ENCODE measurements at places on chromosomes 3 and 15.

DNA sequence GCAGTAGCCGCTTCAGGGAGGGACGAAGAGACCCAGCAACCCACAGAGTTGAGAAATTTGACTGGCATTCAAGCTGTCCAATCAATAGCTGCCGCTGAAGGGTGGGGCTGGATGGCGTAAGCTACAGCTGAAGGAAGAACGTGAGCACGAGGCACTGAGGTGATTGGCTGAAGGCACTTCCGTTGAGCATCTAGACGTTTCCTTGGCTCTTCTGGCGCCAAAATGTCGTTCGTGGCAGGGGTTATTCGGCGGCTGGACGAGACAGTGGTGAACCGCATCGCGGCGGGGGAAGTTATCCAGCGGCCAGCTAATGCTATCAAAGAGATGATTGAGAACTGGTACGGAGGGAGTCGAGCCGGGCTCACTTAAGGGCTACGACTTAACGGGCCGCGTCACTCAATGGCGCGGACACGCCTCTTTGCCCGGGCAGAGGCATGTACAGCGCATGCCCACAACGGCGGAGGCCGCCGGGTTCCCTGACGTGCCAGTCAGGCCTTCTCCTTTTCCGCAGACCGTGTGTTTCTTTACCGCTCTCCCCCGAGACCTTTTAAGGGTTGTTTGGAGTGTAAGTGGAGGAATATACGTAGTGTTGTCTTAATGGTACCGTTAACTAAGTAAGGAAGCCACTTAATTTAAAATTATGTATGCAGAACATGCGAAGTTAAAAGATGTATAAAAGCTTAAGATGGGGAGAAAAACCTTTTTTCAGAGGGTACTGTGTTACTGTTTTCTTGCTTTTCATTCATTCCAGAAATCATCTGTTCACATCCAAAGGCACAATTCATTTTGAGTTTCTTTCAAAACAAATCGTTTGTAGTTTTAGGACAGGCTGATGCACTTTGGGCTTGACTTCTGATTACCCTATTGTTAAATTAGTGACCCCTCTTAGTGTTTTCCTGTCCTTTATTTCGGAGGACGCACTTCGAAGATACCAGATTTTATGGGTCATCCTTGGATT is at the start of gene MLH1:
TSS of gene MLH1 (plus strand) at position 193 of the 958 bp plus-strand sequence. CDS start at position 223, 30 bp downstream.
- peak; percentile 100 for DNase-seq

DNA sequence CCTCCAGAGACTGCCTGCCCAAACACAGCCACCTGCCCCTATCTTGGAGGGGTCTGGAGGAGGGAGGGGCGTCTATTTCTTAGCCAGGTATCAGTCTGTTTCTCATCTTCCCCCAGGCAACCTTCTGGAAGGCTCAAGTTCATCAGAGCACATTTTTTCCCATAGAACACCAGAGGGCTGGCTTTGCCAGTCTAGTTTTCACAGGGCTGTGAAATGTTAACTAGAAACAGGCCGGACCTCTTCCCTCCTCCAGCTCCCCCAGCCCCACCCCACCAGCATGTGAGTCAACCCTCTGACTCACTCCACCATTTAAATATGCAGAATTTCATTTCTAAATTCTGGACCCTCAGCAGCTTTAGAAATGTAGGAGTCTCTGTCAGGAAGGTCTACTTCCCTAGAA is 66.9 kb downstream of the SLCO2A1 start:
- DNase-seq, result peak; percentile 81

- no peak for DNase-seq
These were observed 85.2 kb upstream of the ANKRD34C start for GRCh38 chr15:79197285-79197684.

DNA sequence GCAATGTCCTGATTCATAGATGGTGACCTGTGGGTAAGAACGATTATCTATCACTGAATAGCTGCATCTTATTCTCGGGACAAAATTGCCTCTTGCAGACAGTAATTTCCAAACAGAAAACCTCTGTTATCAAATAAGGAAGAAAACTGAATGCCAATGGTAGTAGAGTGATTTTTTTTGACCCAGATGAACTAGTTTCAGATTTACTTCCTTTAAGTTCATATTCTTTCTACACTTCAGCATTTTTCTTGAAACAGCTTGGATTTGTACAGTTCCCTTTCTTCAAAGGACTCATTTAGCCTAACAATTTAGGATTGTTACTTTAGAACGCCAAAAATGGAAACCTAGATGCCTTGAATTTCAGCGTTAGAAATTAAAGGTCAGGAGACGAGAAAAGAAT is 14.6 kb downstream of the ETV5 start:
- no peak for DNase-seq

GRCh38 chr3:130395331-130395730 is 49.9 kb downstream of the COL6A5 start:
- no peak for DNase-seq

GRCh38 chr3:115790759-115791158 is 167.4 kb downstream of the GAP43 start:
- peak; percentile 91 for DNase-seq

DNA sequence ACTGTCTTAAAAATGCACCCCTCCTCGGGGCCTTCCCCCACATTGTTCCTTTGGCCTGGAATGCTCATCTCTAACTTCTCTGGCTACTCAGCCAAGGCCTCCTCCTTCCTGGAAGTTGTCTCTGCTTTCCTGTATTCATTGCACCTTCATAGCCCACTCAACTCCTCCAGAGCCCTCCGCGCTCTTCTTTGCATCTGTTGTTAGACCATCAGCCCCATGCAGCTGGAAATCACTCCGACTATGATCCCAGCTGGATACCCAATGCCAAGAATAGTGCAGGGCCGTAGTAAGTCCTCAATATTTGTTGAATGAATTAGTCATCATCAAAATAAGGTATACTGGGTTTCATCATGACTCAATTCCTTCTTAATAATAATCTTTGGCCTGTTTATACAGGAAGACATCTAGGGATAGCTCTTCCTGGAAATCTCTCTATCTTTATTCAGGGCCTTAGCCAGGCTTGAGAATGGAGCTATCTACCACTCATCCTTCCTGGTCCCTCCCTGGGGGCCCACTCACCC is 112.7 kb downstream of the SYNPR start:
- DNase-seq, result no peak

DNA sequence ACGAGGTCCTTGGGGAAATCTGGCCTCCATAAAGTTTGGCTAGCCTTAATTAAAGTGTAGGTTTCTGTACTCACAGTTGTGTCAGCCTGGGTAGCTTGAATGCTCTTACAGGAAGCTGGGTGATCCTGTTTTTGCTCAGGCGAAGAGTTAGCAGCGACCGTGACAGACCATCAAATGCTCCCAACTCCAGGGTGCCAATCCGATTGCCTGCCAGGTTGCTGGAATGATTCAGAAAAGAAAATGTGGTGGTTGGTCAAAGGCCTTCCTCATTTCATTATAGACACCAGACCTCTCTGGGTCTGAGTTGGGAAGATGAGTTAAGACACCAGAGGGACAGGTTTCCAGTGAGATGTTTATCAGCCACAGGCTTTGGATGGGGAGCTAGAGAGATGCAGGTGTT is 86.0 kb downstream of the LRIG1 start:
- no peak for DNase-seq

DNA sequence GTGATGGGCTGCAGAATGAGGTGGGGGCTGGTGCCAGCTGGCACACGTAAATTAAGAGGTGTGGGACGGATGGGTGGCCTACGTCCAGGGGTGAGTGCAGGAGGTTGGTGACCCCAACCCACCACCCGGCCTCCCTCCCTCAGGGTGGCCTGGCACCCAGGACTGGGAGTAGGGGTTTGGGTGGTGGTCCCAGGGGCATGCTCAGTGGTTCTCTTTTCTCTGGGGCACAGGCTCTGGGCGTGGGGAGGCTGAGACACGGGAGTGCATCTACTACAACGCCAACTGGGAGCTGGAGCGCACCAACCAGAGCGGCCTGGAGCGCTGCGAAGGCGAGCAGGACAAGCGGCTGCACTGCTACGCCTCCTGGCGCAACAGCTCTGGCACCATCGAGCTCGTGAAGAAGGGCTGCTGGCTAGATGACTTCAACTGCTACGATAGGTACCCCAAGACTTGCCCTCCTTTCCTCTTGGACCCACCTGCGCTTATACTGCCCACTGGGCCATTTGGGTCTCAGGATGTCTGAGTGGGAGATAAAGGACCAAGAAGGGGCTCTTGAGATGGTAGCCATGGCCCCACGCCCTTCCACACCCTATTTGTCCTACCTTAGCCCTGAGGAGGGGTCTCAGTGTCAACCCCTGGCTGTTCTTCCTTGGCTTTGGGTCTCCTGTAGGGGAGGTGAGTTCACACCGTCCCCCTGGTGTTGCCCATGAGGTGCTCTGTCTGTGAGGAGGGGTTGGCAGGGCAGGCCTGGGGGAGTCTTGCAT is 18.9 kb upstream of the EXOG start:
- DNase-seq, result no peak

DNA sequence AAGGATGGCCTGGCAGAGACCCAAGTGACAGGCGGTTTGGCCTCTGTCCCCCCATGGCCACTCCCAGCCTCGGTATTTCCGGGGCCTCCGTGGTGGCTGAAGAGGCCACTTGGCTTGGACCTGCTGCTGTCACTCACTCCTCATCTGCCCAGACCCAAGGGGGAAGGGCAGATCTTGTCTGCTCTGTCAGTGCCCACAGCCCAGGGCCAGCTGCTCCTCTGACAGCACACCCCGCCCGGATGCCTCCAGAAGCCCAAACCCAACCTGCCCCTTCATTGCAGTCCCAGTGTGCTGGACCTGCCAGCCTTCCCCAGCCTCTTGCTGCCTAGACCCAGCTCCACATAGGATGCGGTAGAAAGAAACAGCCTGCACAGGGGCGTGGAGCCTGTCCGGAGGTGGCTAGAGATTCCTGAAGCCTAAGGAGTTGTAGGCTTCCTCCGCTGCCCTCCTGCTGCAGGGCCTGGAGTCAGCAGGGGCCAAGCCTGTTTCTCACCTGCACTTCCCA is 52.0 kb downstream of the MAGEF1 start:
- no peak for DNase-seq

DNA sequence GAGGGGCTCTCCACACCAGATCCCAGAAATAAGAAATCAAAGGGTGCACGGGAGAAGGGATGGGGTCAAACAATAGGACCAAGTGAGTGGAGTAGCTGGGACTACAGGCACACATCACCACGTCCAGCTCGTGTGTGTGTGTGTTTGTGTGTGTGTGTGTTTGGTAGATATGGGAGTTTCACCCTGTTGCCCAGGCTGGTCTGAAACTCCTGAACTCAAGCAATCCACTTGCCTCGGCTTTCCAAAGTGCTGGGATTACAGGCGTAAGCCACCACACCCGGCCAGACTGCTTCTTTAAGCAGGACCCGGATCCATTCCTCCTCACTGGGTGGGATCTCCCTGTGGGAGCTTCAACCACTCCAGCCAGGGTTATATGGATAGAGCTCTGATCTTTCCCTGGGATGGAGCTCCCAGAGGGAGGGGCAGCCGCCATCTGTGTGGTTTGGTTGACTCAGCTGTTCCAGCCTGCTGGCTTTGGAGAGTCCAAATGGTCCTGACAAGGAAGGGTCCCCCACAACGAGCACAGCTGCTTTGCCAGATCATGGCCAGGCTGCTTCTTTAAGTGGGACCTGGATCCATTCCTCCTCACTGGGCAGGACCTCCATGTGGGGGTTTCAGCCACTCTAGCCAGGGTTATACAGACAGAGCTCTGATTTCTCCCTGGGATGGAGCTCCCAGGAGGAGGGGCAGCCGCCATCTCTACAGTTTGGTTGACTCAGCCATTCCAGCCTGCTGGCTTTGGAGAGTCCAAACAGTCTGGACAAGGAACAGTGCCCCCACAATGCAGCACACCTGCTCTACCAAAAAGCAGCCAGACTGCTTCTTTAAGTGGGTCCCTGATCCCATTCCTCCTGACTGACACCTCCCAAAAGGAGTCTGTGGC is 9.1 kb upstream of the AVEN start:
- DNase-seq, result no peak

GRCh38 chr15:83396101-83396500 is 51.0 kb upstream of the SH3GL3 start:
- DNase-seq, result no peak

DNA sequence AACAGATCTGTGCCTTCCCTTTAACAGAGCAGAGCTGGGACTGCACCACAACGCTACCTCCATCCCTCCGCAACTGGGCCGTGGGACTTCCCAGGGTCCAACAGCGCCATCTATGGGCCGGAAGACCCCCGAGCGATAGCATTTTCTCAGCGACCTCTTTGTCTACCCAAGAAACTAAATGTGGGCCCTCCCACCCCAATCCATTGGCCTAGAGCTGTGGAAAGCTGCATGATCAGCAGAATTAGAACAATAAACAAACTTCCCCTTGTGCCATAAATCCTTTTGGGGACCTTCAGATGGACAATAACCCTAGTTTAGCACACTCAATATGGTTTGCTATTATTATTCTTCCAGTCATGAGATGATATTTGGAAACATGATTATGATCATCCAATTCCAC is 74.8 kb upstream of the NTRK3 start:
- DNase-seq, result no peak

GRCh38 chr15:25900431-25900830 is 37.3 kb upstream of the ATP10A start:
- DNase-seq, result peak; percentile 21

GRCh38 chr15:49979705-49980382 is 139.2 kb downstream of the ATP8B4 start:
- DNase-seq, result no peak

DNA sequence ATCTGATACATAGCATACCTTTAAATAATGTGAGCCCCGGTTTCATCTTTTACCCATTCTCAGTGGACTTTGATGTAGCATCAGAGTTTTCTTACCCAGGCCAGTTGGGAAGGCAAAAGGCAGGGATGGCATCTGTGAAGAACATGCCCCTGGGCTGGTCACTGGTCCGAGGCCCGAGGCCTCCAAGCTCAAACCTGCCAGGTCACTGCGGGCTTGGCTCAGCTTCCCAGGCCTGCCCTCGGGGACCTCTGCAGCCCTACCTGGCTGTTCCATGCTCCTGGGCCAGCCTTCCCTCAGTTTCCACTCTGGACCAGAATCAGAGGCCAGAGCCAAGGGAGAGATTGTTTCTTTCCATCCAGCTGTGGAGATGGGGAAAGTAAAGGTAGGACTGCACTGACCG is 26.9 kb downstream of the NR1I2 start:
- DNase-seq, result no peak

DNA sequence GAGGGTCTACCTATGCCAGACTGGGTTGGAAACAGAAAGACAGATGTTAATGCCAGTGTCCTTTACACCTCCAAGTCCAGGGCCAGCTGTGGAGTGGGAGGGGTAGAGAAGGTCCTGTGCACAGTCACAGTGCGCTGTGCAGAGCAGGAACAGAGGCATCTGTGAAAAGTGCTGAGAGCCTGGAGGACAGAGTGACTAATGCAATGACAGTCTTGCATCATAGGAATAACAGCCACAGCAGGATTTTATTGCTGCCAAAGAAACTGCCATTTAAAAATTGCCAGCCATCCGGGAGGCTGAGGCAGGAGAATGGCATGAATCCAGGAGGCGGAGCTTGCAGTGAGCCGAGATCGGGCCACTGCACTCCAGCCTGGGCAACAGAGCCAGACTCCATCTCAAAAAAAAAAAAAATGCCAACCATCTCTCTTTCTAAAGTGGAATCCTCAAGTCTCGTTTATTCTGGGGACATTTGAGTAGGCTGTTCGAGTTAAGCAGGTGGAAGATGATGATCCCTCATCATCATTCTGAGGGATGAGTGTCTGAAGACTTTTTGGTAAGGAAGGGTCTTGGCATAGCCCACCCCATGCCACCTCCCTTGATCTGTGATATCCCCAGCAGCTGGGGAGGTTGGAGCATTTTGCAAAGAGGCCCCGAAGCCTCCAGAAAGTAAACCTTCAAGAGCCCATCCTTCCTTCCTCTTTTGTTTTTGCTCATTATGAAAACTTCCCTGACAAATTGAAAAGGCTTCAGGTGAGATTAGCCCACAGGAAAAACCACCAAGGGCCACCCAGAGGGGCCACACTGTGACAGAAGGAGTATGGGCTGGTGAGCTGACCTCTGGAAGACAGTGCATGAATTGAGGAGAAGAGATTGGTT is 7.7 kb downstream of the CCR2 start:
- peak; percentile 10 for DNase-seq
